ENCODE measurements at places on chromosomes 1 and 21. TPM values are rescaled to one million over a fixed set of nuclear protein-coding genes. Genes with fewer than 3 reads are reported as not detected.

GRCh38 chr1:221029981-221030649 is 150.9 kb downstream of the HLX start:
- DNase-seq = no peak

DNA sequence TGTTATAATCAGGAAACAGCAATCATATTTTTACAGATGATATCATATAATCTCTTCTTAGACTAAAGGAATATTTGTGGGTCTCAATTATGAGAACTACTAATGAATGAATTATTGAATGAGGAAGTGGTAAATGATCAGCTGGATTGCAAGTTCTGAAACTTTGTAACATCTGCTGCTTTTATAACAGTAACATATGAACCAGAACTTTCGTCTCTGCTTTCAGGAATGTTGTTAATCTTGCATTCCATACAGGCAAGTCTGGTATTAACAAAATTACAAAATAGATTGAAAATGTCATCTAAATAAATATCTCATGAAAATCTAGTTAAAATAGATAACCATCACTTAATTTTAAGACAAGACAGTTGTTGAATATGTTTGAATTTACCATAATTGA is 110.5 kb upstream of the COL11A1 start:
- no peak for DNase-seq

DNA sequence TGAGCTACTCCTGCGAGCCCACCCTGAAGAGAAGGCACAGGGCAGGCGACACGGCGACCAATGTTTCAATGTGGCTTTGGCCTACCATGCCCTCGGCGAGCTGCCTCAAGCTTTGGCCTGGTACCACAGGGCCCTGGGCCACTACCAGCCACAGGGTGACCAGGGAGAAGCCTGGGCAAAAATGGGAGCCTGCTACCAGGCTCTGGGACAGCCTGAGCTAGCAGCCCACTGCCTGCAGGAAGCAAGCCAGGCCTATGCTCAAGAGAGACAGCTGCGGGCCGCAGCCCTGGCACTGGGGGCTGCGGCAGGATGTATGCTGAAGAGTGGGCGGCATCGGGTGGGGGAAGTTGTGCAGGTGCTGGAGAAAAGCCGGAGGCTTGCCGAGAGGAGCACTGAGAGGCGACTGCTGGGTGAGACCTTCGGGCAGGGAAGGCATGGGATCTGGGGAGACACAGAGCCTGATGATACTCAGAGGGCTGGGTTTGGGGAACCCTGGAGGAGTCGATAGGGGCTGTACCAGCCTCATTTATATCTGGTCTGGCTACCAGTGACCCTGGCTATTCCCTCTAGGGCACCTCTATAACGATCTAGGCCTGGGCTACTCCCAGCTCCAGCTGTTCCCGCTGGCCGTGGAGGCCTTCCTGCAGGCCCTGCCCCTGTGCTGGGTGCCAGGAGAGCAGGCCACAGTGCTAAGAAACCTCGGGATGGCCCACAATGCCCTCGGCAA is 2.3 kb downstream of the TTC24 start:
- DNase-seq = no peak

- peak; percentile 95 for DNase-seq
Measured at GRCh38 chr1:151311589-151312331, 15.5 kb downstream of the PI4KB start.

- no peak for DNase-seq
Measured at GRCh38 chr1:41582351-41582750, 97.9 kb upstream of the EDN2 start.

- no peak for DNase-seq
Measured at GRCh38 chr1:64121766-64122385, 81.5 kb upstream of the UBE2U start.

DNA sequence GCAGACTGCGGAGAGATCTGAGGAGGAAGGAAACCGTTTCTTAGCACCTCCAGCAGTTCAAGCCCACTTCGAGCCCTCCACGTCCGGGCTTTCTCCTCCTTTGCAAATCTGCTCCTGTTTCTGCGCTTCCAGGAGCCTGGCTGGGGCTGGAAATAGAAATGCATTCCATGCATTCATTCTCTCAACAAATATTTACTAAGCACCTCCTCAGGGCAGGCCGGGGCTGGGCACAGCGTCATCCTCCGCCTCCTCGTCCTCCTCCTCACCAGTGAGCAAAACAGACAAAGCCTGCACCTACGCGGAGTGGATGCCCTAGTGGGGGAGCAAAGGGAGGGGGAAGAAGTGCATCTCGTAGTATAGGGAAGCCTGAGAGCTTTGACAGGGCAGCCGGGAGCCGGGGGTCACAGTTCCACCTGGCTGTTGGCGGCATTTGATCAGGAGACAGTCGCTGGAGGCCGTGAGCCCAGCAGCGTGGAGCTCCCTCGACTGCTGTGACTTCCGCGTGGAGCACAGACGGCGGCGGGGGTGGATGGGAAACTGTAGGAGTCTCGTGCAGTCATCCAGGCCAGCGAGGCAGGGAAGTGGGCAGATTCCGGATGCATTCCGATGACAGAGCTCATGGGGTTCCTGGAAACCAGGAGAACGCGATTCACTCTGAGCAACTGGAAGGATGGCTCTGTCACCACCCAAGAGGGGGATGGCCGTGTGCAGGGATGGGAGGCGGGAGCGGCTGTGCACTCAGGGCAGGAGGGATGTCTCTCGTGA is 93.5 kb downstream of the SIK1 start:
- peak; percentile 80 for DNase-seq

- no peak for DNase-seq
Measured at GRCh38 chr1:75421371-75421770, 189.5 kb downstream of the SLC44A5 start.

DNA sequence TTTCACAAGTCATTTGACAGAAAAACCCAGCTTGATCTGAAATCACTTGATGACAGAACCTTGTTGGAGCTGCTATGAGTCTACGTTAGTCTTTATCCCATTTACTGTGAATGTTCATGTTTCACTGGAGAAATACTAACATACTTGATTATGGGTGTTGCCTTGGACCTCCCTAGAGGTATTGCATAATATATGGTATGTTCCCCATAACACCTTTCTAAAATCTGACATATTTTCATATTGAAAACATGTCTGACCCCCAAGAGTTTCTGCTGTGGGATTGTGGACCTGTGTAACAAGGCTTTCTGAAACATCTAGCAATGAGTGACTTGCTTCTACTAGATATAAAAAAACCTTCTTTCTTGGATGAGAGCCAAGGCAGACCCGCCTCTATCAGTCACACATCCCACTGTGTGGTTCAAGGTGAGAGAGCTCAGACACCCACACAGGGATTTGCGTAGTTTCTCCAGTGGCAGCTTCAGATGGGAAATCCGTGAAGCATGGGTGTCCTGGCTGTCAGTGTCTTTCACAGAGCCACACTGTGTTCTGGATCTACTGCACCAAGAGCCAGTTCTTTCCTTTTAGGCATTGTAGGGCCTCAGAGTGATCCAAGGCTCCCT is 4.6 kb downstream of the NENF start:
- DNase-seq = no peak

BCL10 gene
- total RNA-seq = 77.9 TPM

- DNase-seq = peak; percentile 46
Measured at GRCh38 chr1:35264871-35265270, 3.6 kb upstream of the ZMYM4 start.

DNA sequence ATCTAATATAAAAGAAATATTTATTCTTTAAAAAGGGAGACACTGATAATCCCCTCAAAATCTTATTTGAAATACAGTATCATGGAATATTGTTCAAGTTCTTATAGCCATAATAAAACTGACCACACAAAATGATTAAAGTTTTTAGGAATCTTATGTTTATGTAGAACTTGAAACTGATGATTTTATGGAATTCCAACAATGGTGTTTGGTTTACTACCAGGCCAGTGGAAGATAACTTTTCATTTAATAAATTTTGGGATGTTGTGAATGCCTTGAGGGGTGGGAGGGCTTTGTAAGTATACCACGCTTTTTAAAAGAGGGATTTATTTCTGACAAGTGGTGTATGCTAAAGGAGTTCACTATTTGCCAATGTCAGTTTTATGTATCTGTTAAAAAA is 87.7 kb downstream of the RAB3GAP2 start:
- DNase-seq = no peak

DNA sequence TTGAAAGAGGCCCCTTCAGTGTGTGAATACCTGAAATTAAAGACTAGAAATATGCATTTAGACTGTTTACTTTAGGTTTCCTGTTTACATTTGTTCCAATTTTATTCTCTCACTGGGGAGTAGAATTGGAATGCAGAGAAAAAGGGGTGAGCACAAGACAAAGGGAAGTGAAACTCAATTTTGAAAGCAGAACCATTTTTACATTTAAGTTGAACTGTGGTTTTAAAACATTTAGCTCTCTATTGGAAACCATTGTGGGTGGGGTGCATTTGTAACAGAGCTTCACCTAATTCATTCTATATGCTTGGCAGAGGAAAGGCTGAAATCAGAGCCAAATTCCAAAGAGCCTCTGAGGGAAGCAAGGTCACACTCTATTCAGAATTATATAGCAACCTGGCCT is 235.3 kb upstream of the C1orf105 start:
- DNase-seq = no peak

DOCK7 gene
- total RNA-seq = 17.4 TPM

- no peak for DNase-seq
Measured at GRCh38 chr1:57736940-57737339, 313.1 kb upstream of the DAB1 start.

- DNase-seq = no peak
Measured at GRCh38 chr1:66386712-66387111, 147.2 kb upstream of the SGIP1 start.

DNA sequence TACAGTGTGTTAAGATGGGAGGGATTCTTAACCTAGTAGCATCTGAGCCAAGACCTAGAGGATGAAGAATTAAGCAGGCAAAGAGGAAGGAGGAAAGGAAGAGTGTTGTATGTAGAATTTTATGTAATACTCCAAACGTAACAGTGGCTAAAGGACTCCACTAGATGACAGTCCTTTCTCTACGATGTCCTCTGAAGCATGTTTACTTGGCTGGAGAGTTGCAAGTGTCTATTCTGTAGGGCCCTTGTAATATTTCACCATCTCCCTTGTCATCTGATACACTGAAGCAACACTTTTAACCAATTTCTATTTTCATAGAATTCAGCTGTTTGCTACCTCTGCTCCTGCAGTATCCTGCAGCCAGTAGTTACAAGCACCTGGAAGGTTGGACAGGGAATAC is 2.2 kb upstream of the YBX1 start:
- no peak for DNase-seq

GRCh38 chr21:14785679-14786078 is 239.6 kb upstream of the SAMSN1 start:
- no peak for DNase-seq

SEC22B gene
- 22.1 TPM for total RNA-seq

GRCh38 chr1:163745204-163745603 is 423.4 kb downstream of the NUF2 start:
- no peak for DNase-seq

GRCh38 chr1:56385314-56385713 is 194.0 kb downstream of the PLPP3 start:
- DNase-seq = no peak

MPZ gene
- total RNA-seq = 1.0 TPM

DNA sequence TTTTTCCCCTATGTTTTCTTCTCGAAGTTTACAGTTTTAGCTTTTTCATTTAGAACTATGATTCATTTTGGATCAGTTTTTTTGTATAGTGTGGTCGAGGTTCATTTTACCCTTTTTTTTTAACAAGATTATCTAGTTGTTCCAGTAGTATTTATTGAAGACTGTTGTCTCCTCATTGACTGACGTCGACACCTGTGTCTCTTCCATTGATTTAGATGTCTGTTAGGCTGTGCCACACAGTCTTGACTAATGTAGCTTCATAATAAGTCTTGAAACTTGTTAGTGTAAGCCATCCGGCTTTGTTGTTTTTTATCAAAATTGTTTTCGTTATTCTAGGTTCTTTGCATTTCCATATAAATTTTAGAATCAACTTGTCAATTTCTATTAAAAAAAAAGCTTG is 45.2 kb downstream of the CAMSAP2 start:
- DNase-seq = no peak

- DNase-seq = no peak
Measured at GRCh38 chr1:35507947-35508346, 49.3 kb downstream of the KIAA0319L start.

DNA sequence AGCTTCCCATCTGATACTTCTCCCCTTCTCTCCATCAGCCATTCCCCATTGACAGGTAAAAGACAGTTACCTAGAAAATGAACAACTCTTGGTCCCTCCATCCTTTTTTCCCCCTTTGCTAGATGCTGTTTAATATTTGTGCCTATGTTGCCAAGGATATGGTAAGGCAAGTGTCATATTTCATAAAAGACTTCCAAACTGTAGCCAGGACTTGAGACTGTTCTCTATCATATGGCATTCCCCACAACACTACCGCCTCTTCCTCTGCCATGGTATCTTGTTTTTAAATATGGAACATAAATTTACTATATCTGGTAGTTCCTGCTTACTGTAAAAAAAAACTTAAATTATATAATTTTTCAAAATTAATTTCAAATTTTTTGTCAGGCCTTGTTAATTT is 97.2 kb downstream of the PHTF1 start:
- no peak for DNase-seq

GRCh38 chr1:28853093-28853742 is 41.2 kb downstream of the OPRD1 start:
- no peak for DNase-seq

DNA sequence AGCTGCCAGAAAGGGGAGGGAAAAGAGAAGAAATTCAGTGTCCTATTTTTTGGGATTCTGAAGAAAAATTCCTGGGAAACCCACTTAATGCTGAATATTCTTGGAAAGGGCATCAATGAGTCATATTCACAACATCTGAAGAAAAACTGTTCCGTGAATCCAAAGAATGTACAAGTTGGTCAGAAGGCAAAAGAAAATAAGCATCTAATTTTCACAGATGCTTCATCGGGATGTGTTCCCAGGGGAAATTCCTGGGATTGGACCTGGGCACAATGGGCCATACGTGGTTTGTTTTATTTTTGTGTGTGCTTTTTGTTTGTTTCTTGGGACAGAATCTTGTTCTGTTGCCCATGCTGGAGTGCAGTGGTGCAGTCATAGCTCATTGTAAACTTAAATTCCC is 112.2 kb downstream of the MAP3K21 start:
- DNase-seq = no peak

All from dermis blood vessel endothelial cell (primary cell).